Stimulated activated CD4-positive, alpha-beta T cell treated with anti-CD3 and anti-CD28 coated beads, Interleukin-4, amount 100 ng/mL, for 4 hours (primary cell): ENCODE measurements at places on chromosomes 2 and 18.

- no peak for DNase-seq
Observed at GRCh38 chr2:140862181-140862580, 1268.6 kb downstream of the LRP1B start.

DNA sequence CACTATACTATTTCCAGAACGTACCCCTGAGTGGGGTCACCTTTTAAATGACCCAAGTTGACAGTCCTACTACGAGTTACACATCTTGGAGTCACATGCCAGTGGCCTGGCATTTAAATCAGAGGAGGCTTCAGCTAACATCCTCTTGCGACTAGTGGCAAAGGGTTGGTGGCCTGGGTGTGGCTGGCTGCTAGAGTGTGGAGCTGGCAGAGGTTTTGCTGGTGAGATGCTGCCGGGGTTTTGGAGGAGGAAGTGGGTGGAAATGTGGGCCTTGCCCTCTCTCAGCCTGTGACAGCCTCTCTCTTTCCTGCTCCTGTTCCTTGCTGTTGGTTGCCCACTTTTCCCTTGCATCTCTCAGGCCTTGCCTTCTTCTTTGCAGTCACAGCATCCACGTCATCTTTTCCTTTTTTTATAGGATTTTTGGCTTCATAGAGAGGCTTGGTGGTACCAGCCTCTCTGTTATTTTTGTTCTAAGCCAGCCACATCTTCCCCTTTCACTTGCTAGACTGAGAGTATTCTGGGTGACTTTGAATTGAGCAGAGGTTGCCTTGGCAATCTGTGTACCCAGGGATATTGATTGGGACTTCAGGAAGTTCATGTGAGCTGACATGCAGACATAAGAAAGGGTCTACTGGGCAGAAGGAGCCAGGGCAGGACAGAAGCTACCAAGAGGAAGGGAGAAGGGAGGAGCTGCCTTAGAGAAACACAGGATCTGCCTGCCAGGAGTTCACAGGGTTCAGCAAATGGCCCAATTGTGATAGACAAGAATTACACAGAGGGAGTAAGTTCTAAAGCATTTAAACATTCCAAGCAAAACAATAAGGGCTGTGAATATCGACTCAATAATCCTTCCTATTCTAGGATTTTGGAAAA lies 55.4 kb downstream of the CDC42EP3 start:
- DNase-seq: peak; percentile 17

DNA sequence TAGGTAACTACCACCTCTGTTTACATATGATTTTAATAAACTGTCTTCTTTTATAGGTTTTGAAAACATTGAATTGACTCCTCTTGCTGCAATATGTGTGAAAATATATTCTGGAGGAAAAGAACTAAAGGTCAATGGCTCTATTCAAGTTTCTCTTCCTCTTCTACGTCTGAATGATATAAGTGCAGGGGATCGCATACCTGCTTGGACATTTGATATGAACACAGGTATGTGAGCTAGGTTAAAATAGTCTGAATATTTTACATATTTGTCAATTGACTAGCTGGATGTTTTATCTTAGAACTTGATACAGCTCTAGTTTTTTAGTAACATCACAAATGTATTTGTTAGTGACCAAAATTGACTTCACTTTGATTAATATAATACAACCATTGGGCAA lies 57.2 kb downstream of the FAM171B start:
- DNase-seq: no peak

DNA sequence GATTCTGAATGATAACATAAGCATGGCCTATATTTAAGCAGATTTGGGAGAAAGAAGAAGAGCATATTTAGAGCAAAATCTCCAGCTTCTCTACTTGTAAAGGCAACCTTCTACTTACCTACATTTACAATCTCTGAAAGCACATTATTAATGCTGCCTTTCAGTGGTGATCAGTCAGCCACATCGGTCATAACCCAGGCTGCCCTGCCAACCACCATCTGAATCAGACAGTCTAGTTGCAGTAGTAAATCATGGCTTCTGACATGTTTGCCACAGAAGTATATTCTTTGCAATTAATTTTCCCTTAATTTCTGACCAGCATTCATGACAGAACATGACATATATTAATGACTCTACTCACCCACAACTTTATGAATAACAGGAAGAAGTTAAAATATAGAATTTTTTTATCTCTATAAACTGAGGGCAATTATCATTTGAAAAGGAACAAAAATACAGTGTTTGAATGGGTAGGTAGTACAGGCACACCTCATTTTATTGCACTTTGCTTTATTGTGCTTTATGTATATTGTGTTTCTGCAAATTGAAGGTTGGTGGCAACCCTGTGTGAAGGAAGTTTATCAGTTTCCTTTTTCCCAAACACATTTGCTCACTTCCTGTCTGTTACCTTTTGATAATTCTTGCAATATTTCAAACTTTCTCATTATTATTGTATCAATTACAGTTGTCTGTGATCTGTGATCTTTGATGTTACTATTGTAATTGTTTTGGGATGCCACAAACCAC lies 531.6 kb upstream of the CHAC2 start:
- no peak for DNase-seq

- DNase-seq: no peak
Observed at GRCh38 chr2:203237346-203238238, 1.2 kb upstream of the CYP20A1 start.

GRCh38 chr2:3238951-3239841 lies 138.4 kb downstream of the EIPR1 start:
- DNase-seq: no peak
